Hindlimb muscle (tissue), 1 donor: ENCODE measurements at places on chromosomes 4 and X.

DNA sequence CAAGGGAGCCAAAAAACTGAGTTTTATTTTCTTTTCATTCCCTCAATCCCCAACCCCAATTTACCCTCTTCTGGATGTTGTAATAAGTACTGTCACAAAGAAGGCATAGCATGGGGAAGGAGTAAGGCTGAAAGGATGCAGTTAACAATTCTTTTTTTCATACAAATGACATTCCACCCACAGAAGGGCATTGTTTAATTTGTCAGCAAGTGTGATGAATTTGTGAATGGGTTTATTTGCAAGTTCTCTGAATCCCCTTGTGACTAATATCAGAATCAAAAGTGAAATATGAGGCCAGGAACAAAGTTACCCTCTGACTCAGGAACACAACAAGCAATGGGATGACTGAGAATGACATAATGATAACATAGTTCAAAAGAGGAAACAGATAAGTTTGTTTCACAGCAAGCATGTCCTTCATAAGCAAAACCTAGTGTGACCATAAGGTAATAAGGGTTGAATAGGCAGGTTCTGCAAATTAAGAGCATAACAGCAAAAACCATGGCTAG, 2.1 kb downstream of the GEMIN8 start:
- DNase-seq: no peak

DNA sequence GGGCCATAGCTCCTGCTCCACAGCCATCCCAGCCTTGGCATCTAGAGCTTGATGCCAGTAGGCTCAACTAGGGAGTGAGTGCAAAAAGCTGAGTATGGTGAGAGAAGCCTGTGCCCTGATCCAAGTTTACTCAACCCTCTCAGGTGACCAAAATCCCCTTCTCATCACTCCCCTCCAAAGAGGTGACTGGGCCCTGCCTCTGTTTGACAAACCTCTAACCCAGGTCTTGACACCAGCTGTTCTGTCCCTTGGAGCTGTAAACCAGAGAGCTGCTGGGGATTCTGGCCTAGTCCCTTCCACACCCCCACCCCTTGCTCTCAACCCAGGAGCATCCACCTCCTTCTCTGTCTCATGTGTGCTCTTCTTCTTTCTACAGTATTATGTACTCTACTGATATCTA, 73.5 kb downstream of the MSN start:
- DNase-seq: no peak

- no peak for DNase-seq
These were observed 32.9 kb downstream of the CXCL1 start for GRCh38 chr4:73902038-73902637.

DNA sequence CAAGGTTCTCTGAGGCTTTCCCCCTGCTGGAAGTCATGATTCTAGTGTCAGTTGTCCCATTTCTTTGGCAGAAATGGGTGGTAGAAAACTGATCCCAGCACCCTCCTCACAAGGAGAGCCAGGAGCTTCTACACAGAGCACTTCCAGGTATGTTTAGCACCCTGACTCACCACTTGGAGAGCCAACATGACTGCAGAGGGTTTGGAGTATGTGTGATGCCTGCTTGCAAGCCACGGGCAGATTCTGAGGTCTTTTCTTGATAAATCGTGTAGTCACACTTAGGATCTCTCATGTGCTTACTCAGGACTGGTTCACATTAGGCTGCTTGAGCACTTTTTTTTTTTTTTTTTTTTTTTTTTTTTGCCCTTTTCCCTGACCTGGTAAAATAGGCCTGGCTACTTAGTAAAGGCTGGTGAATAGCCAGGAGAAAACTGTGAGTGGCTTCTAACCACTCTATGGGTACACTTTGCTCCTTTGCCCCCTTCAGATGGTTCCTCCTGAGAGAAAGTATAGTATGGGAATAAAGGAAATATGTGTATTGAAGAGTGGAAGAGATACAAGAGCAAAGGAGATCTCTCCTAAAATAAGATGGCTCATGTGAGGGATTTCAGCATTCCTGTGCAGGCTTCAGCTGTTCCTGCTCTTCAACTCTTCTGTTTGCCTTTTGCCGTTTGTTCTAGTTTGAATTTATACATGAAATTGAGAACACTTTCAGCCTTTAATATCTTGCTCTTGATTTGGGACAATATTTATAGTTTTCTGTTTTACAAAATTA, 103.6 kb downstream of the EMCN start:
- DNase-seq: no peak

- DNase-seq: no peak
These were observed 29.7 kb upstream of the SLC25A6 start for GRCh38 chrX:1421433-1422134.
